ENCODE measurements at places on chromosomes 13 and 19. TPM values are rescaled to one million over a fixed set of nuclear protein-coding genes. Genes with fewer than 3 reads are reported as not detected.

The SLC10A2 gene
- total RNA-seq = not detected

The SIGLEC9 gene
- 9.4 TPM for total RNA-seq

The ADGRE2 gene
- total RNA-seq = 3.2 TPM

The PRKCG gene
- total RNA-seq = not detected

The KLC3 gene
- not detected for total RNA-seq

The FGF21 gene
- total RNA-seq = not detected

The ZNF554 gene
- 2.9 TPM for total RNA-seq

The FGF22 gene
- 2.1 TPM for total RNA-seq

The SPACA7 gene
- total RNA-seq = not detected

DNA sequence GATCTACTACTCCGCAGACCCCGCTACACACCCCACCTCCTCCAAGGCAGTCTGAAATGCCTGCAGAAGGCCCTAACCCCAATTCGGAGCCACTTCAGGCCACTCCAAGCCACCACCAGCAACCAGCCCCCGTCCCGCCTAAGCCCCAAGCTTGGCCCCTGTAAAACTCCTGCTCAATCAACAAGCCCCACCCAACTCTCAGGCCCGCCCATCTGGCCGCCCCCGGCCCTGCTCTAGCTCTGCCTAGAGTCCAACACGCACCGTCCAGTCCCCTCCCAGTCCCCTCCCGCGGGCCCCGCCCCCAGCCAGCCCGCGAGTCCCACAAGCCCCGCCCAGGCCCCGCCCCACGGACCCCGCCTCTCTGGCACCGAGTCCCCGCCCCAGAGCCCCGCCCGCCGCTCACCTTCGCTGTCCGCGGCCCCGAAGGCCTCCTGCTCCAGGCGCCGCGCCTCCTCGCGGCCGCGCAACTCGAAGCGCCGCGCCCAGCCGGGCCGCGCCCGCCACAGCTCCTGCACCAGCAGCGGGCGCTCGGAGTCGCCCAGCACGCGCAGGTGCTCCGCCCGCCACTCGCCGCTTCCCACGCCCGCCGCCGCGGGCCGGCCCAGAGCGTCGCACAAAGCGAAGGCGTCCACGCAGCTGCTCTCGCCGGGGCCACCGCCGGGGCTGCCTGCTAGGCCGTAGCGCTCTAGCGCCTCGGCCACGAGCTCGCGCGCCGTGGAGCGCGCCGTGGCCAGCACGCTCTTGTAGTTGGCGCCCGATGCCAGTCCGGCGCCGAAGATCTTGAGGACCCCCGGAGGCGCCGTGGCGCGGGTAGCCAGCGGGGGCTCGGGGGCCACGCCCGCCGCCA, 1.6 kb downstream of the RASIP1 start:
- H3K27ac ChIP-seq = peak overlapping the region; percentile 82
- peaks cover 6% of the 10 kb centered on the region for H3K4me1 ChIP-seq
- peak; percentile 96 for DNase-seq

DNA sequence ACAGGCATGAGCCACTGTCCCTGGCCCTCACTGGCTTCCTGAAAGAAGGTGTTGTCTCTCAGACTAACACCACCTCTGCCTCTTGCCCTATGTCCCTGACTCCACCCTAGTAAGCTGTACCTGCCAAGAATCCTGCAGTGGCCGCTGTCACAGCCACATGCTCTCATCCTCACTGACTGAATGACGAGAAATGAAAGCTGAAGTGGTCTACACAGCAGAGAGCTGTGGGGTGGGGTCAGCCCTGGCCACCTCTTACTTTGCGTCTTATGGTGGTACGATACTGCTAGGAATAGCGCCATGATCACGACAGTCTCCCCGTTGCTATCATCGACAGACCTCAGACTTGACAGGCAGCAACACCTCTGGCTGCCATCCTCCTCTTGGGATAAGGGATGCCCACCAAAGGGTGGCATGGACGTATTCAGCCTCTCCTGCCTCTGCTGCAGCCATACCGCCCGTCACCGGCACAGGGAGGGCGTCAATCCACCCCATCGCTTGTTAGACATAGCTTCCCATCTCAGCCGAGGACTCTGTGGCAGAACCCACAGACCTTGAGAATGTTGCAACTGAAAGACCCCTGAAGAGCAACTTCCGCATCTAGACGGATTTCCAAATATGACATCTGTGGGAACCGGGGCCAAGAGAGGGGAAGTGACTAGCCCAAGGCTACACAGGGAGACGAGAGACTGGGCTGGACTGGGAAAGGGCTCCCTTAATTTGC, 809 bp downstream of the MYO1F start:
- H3K36me3 ChIP-seq = no peaks in the 10 kb centered on the region
- peak overlapping the region; percentile 37 for H3K4me3 ChIP-seq
- H3K27me3 ChIP-seq = no peaks in the 10 kb centered on the region
- no peak for DNase-seq

DNA sequence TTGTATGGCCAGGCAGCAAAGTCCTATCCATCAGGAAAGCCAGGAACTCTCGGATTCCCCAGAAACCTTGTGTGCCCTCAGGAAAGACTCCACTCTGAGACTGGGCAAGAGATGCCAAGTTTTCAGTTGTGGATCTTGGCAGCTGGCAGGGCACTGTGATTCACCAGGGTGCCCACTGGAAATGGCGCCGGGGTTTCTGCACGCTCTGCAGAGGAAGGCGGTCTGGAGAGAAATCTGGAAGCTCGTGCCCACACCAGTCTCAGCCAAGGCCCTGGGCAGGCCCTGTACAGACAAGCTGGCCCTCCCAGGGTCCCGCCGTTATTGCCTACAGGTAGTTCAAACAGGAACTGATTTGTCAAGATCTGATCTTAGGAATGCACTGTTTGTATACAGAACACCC, 4.9 kb downstream of the NAPA start:
- no peaks in the 10 kb centered on the region for H3K27me3 ChIP-seq
- peaks cover 5% of the 10 kb centered on the region for H3K36me3 ChIP-seq
- DNase-seq = no peak
- no peak overlapping the region for H3K4me3 ChIP-seq
- peak overlapping the region; percentile 98 for H3K27ac ChIP-seq
- H3K4me1 ChIP-seq = peaks cover 83% of the 10 kb centered on the region

- peaks cover 12% of the 10 kb centered on the region for H3K4me1 ChIP-seq
- no peak for DNase-seq
- H3K4me3 ChIP-seq = no peak overlapping the region
- H3K27me3 ChIP-seq = no peaks in the 10 kb centered on the region
- no peaks in the 10 kb centered on the region for H3K36me3 ChIP-seq
- no peak overlapping the region for H3K27ac ChIP-seq
These were observed 344.3 kb upstream of the SGCG start for GRCh38 chr13:22836475-22836874.

- DNase-seq = no peak
- H3K4me3 ChIP-seq = no peak overlapping the region
- no peaks in the 10 kb centered on the region for H3K27me3 ChIP-seq
- no peak overlapping the region for H3K27ac ChIP-seq
- no peaks in the 10 kb centered on the region for H3K36me3 ChIP-seq
These were observed 624.8 kb downstream of the DACH1 start for GRCh38 chr13:71242201-71242600.

- H3K27me3 ChIP-seq = no peaks in the 10 kb centered on the region
- DNase-seq = no peak
- no peaks in the 10 kb centered on the region for H3K36me3 ChIP-seq
- no peaks in the 10 kb centered on the region for H3K4me1 ChIP-seq
These were observed 154.9 kb downstream of the PCDH9 start for GRCh38 chr13:67075239-67075638.

GRCh38 chr19:38003438-38004185, 96.6 kb downstream of the SIPA1L3 start:
- no peaks in the 10 kb centered on the region for H3K27me3 ChIP-seq
- peak overlapping the region; percentile 78 for H3K27ac ChIP-seq
- H3K4me3 ChIP-seq = peak overlapping the region; percentile 42

DNA sequence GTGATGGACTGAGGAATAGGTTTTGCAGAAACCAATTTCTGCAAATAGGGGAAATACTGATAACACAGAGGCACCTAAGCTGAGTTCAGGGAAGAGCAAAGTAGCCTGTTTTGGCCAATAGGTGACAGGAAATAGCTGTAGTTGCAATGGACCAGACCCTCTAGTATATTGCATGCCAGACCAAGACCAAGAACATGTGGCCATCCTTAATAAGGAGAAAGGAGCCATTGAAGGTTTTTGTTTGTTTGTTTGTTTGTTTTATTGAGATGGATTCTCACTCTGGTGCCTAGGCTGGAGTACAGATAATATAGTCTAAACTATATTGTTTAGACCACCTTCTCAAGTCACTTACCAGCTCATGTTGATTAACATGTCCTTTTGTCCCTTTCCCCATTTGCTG, 101.5 kb downstream of the ZNF557 start:
- H3K4me3 ChIP-seq = no peak overlapping the region
- H3K4me1 ChIP-seq = no peaks in the 10 kb centered on the region
- peaks cover 82% of the 10 kb centered on the region for H3K36me3 ChIP-seq
- H3K27me3 ChIP-seq = no peaks in the 10 kb centered on the region

GRCh38 chr19:9849791-9850190, 14.7 kb downstream of the PIN1 start:
- H3K27me3 ChIP-seq = no peaks in the 10 kb centered on the region
- no peak overlapping the region for H3K27ac ChIP-seq
- peaks cover 17% of the 10 kb centered on the region for H3K4me1 ChIP-seq

DNA sequence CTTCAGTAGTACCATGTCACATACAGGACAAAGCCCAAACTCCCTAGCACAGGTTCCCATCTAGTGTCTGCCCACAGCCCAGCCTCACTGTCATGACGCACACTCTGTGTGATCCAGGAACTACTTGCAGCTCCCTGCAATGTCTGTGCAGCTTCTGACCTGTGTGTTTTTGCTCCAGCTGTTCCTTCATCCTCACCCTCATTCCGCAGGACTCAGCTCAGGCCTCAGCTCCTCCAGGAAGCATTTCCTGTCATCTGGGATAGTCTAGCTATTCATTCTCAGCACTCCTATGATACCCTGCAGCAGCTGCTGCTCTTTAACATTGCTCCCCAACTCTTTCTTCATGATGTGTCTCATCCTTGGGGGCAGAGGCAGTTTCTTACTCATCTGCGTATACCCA, 56.1 kb downstream of the ENOX1 start:
- H3K4me3 ChIP-seq = no peak overlapping the region
- H3K27me3 ChIP-seq = no peaks in the 10 kb centered on the region
- no peak for DNase-seq
- H3K27ac ChIP-seq = peak overlapping the region; percentile 5

DNA sequence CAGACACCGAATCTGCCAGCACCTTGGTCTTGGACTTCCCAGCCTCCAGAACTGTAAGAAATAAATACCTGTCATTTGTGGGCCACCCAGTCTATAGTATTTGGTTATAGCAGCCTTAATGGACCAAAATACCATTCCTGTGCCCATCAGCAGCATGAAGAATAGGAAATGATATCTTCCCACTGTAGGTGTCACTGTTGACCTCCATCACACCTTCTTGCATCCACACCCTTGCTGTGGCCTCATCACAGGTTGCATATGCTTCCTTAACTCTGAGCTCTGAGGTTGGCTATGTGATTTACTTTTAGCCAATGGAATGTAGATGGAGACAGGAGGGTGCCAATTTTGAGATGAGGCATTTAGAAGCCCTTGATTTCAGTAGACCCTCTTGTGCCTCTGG, 242.0 kb upstream of the TSHZ3 start:
- H3K36me3 ChIP-seq = no peaks in the 10 kb centered on the region
- no peak for DNase-seq
- H3K27ac ChIP-seq = no peak overlapping the region
- H3K4me3 ChIP-seq = no peak overlapping the region

GRCh38 chr13:44573790-44574465, 2.2 kb downstream of the TSC22D1 start:
- no peaks in the 10 kb centered on the region for H3K36me3 ChIP-seq
- peak overlapping the region; percentile 12 for H3K27ac ChIP-seq
- DNase-seq = no peak
- peaks cover 61% of the 10 kb centered on the region for H3K4me1 ChIP-seq
- no peaks in the 10 kb centered on the region for H3K27me3 ChIP-seq

GRCh38 chr19:11451871-11452619, 16.6 kb downstream of the PRKCSH start:
- H3K4me1 ChIP-seq = peaks cover 6% of the 10 kb centered on the region
- DNase-seq = no peak
- H3K27me3 ChIP-seq = no peaks in the 10 kb centered on the region
- no peak overlapping the region for H3K27ac ChIP-seq
- H3K4me3 ChIP-seq = no peak overlapping the region

DNA sequence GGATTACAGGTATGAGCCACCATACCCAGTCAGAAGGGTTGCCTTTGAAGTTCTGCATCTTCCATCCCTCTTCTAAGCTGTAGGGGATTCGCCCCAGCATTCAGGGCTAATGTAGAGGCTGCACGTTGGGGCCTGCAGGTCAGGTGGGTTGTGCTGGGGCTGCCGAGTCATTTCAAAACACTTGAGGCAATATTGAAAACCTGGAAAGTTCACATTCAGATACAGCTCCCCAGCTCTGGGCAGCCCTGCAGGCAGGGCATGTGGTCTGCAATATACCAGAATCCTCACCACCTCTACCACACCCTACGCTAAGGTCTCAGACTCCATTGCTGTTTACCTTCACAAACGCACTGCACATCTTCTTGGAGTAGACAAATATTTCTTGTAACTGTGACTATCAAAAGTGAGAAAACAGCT, 24.6 kb downstream of the CCNE1 start:
- no peaks in the 10 kb centered on the region for H3K36me3 ChIP-seq
- H3K4me3 ChIP-seq = no peak overlapping the region
- no peaks in the 10 kb centered on the region for H3K4me1 ChIP-seq
- no peak overlapping the region for H3K27ac ChIP-seq
- no peaks in the 10 kb centered on the region for H3K27me3 ChIP-seq
- no peak for DNase-seq

- no peaks in the 10 kb centered on the region for H3K4me1 ChIP-seq
- H3K4me3 ChIP-seq = no peak overlapping the region
- DNase-seq = no peak
- no peaks in the 10 kb centered on the region for H3K27me3 ChIP-seq
- no peaks in the 10 kb centered on the region for H3K36me3 ChIP-seq
These were observed 1608.2 kb downstream of the SLITRK5 start for GRCh38 chr13:89279374-89279773.

- H3K36me3 ChIP-seq = no peaks in the 10 kb centered on the region
- no peak overlapping the region for H3K27ac ChIP-seq
- H3K4me1 ChIP-seq = no peaks in the 10 kb centered on the region
- H3K4me3 ChIP-seq = no peak overlapping the region
These were observed 43.4 kb upstream of the MED4 start for GRCh38 chr13:48138270-48138669.

- H3K36me3 ChIP-seq = no peaks in the 10 kb centered on the region
- H3K4me3 ChIP-seq = no peak overlapping the region
- peak; percentile 64 for DNase-seq
- H3K27ac ChIP-seq = no peak overlapping the region
These were observed 179.0 kb upstream of the TSHZ3 start for GRCh38 chr19:31528261-31528660.

- no peaks in the 10 kb centered on the region for H3K4me1 ChIP-seq
- H3K27me3 ChIP-seq = no peaks in the 10 kb centered on the region
- H3K4me3 ChIP-seq = no peak overlapping the region
- no peaks in the 10 kb centered on the region for H3K36me3 ChIP-seq
- H3K27ac ChIP-seq = no peak overlapping the region
These were observed 14.7 kb upstream of the ARRDC2 start for GRCh38 chr19:17993076-17993813.

DNA sequence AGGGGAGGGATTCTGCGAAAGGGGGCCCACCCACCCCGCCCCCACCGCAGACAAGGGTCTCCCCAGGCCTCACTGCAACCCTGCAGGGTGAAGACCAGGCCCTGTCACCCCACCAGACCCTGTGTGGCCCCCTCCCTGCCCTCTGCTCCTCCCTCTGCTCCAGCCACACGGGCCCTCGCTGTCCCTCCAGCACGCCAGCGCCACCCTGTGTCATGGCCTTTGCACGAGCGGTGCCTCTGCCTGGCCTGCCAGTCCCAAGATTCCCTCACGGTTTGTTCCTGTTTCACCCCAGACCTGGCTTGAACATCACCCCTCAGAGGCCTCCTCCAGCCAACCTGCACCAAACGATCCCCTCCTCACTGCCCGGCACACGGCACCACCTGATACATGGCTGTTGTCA, 27.3 kb downstream of the PIP5K1C start:
- no peaks in the 10 kb centered on the region for H3K36me3 ChIP-seq
- H3K4me3 ChIP-seq = no peak overlapping the region
- DNase-seq = no peak
